ENCODE measurements at places on chromosomes 11 and 22.

DNA sequence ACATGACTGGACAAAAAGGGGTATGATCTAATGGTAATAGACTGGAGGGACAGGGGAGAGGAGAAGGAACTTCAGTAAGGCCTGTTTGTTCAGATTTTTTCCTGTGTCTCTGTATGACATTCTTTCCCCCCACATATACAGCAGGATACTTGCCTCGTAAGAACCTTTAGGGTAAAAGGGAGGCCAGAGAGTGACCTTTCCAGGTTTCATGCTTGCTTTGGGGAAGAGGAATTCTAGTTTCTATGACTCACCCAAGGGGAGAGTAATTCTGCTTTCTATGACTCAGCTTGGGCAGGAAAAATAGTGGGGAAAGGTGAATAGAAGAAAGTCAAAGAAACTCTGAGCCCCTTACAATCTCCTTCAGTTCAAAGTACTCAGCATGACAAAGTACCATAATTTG lies 457.0 kb downstream of the DLG2 start:
- DNase-seq = no peak

- DNase-seq = no peak
These were observed 26.1 kb upstream of the CABP7 start for GRCh38 chr22:29693671-29694070.

DNA sequence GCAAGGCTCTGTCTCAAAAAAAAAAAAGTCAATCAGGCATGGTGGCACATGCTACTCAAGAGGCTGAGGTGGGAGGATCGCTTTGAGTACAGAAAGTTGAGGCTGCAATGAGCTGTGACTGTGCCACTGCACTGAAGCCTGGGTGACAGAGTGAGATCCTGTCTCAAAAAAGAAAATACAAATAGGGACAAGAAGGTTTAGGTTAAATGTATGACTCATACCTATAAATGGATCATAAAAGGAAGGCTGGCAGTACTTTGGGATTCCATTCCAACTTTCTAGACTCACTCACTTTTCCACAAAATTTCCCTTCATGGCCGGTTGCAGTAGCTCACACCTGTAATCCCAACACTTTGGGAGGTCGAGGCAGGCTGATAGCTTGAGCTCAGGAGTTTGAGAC lies 25.6 kb upstream of the OSBP start:
- DNase-seq = no peak

DNA sequence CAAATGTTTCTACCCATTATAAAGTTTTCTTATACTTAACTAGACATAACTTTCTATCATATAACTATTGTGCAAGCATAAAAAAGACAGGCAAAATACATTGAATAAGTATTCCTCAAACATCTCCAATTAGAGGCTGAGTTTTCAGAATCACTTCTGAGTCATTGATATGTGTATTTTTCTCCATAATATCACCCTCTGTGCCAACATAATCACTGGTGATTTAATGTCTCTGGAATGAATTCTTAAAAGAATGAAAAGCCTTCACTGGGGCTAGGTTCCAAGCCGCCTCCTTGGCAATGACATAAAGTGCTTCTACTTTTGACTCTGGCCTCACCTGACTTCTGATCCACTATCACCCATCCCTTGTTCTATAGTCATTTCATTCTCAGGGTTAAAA lies 197.0 kb upstream of the E2F8 start:
- DNase-seq = no peak

DNA sequence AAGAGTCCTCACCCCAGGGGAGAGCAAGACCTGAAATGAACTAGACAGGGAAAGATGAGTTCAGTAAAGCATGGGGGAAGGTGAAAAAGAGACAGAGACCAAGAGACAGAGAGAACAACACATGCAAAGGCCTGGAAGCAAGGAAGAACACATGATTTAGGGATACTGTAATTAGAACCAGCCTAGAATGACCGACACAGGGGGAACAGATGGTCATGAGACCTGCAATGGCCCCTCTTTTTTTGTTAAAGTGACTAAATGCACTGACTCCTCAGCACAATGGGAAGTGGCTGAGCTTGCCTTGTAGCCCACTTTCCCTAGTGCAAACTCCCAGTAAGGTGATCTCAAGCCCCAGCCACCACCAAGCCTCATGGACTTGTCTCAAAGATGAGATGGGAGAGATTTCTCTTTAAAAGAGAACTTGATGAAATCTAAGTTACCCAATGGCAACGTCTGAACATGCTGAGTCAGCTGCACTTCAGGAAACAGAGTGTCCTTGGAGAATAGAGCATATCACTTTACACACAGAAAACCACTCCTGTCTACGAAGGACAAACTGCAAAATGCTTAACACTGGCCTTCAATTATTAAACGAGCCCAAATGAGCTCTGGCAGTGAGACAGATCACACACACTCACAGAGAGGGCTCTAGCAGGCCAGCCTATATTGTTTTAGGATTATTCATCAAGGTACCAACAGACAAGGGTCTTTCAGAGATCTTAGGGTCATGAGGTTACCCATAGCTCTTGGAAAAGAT lies 91.0 kb downstream of the SERGEF start:
- DNase-seq = no peak
